ENCODE measurements at places on chromosomes 7 and 10. TPM values are rescaled to one million over a fixed set of nuclear protein-coding genes. Genes with fewer than 3 reads are reported as not detected.

The HACD1 gene
- 0.69 TPM for total RNA-seq

The ACTR3C gene
- 5.0 TPM for total RNA-seq

The FAM24B gene
- 12.1 TPM for total RNA-seq

The SYT15B gene
- 0.17 TPM for total RNA-seq

The GPR26 gene
- total RNA-seq: not detected

The SPDYE8 gene
- not detected for total RNA-seq

Measured in activated CD4-positive, alpha-beta T cell treated with anti-CD3 and anti-CD28 coated beads, Interleukin-2, amount 10 ng/mL, durations not matched to agents 7 days and 5 days (primary cell).